ENCODE measurements at places on chromosomes 2 and 18.

DNA sequence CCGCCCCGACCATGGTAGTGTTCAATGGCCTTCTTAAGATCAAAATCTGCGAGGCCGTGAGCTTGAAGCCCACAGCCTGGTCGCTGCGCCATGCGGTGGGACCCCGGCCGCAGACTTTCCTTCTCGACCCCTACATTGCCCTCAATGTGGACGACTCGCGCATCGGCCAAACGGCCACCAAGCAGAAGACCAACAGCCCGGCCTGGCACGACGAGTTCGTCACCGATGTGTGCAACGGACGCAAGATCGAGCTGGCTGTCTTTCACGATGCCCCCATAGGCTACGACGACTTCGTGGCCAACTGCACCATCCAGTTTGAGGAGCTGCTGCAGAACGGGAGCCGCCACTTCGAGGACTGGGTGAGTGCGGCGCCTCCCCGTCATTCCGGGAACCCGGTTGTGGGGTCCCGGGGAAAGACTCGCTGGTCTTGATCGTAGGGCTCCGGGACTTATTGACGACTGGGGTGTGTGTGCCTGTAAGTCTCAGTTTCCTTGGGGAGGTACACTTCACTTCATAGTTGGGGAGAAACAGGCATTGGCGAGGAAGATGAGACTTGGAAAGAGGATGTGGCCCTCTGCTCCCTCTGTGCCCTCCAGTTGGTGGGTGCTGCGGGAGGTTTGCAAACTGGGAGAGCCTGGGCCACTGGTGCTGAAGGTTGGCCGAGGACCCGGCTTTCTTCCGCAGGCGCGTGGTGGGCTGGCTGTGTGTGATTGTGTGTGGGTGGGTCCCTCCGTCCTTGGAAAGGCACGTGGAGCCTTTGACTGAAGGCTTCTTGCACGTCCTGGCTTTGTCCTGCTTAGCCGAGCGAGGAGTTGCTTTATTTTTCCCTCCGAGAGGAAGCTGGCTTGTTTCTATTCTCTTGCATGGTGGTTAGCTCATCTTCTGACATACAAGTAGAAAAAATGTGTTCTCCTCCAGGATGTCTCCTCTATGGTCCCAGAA lies 886 bp downstream of the PRKCE start:
- no peak for DNase-seq

DNA sequence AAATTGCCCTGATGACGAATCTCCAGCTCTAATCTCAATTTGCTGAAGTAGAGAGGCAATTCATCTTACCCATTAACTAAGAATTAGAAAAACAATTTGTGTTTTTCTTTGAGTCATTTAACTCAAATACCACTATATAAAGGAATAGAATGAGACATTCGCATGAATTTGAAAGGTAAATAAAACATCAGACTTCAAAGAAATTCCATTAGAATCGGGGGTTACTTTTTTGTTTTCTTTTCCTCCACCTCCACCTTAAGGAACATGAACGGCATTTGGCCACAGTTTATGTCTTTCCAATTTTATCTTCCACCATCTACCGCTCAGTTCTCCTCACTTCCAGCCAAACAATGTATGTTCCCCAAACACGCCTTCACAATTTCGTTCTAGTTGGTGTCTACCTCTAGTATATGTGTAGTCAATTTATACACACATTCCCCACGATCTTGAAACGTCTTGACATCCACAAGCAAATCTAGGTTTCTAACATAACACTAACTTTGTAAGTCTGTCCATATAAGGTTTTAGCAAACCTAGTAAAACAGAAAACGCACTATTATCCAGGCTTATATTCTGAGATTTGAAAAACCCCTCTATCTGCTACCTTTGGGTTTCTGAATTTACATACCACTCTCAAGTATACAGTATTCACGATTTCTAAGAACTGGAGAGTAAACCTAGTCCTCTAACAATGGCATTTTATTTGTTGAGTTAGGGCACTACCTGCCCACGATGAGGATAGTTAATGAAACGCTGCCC lies 1.2 kb upstream of the SMCHD1 start:
- DNase-seq: no peak

DNA sequence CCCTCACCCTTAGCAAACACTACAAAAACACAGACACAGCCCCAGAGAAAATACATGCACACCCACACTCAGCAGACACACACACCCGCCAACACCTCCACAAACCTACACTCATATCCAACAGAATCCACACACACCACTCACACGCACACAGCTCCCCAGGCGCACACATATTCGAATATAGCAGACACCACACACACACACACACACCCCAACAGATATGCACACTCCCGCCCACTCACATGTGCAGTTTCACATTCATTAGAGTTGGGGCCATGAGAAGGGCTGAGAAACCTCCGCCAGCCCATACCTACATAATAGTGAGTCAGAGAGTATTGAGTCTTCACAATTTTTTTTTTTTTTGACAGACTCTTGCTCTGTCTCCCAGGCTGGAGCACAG lies 29.4 kb upstream of the NOTO start:
- no peak for DNase-seq

GRCh38 chr2:121210691-121211090 lies 74.3 kb downstream of the TFCP2L1 start:
- no peak for DNase-seq

- DNase-seq: no peak
These were observed 235.1 kb upstream of the ZNF804A start for GRCh38 chr2:184363213-184363612.

GRCh38 chr2:105381101-105381668 lies 17.7 kb downstream of the FHL2 start:
- no peak for DNase-seq

- no peak for DNase-seq
These were observed 85.8 kb downstream of the EPAS1 start for GRCh38 chr2:46383113-46383395.

DNA sequence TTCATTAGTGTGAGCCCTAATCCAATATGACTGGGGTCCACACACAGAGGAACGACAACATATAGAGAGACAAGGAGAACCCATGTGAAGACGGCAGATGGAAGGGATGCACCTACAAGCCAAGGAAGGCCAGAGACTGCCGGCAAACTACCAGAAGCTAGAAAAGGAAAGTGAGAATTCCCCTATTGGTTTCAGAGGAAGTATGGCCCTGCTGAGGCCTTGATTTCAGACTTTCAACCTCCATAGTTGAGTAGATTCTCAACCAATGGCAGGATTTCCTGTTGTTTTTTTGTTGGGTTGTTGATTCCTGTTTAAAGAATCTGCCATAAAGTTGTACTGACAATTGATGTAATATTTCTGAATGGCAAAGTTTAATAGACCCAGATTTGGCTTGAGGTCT lies 241.5 kb downstream of the SATB2 start:
- no peak for DNase-seq

DNA sequence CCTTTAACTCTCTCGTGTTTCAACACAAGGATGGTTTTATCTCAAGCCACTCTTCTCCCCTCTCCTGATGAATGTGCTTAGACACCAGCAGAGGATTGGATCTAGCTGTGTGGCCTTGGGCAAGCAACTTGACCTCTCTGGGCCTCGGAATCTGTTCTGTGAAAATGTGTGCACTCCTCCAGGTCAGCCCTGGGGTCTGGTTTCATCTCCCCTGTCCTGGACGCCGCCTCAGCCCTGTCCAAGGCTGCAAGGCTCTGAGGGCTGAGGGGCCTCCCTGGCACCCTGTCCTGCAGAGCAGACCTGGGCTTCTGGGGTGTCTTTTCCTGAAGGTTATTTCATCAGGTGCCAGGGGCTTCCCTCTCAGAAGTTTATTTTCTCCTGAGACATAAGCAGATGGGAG lies 28.5 kb downstream of the CNDP1 start:
- no peak for DNase-seq

GRCh38 chr2:45289997-45290709 lies 280.9 kb upstream of the SIX2 start:
- DNase-seq: no peak

- DNase-seq: no peak
These were observed 18.5 kb upstream of the DTNA start for GRCh38 chr18:34691614-34692013.

DNA sequence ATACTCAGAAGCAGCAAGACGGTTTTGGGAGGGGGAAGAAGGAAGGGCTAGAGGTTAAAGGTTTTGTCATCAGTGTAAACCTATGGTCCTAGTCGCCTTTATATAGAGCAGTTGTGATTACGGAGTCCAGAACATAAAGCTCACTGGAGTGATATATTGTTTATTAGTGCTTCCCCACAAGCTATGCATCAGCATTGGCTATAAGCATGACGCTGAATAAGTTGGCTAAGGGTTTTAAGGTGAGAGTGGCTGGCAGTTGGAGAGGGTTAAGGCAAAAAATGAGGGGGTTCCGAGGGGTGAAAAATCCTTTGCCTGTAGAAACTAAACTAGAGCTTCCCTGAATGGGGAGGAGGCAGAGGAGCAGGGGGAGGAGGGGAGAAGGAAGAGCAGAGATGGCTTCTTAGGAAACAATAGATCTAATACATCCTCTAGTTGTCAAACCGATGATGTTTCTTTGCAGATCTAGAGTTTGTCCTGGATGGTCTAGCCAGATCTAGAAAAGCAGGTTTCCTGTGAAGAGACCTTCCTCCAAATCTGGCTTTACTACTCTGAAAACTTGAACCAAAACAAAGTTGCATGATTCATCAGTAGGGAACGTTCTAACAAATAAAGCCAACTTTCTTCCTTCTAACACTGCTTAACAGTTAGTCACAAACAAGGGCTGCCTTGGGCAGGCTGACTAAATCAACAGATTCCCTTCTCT lies 2.5 kb downstream of the KLF7 start:
- DNase-seq: no peak

- DNase-seq: no peak
These were observed 113.0 kb downstream of the EFEMP1 start for GRCh38 chr2:55810622-55811020.

DNA sequence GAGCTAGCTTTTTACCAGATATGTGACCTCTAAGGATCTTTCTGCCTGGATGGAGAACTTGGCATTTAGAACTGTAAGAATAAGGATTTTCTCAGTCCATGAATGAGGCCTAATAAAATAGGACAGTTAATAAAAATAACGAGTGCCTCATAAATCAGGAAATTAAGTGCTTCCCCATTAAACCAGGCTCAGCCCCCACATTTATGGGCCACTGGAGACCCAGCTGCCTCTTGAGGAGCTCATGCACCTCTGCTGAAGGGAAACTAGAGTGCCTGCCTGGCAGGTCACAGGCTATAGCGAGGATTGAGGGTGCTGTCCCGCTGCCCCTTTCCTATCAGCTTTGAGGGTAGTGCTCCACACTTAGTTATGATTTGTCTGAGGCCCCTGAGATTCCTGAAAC lies 158.0 kb downstream of the ALK start:
- DNase-seq: no peak

GRCh38 chr2:23513245-23513871 lies 128.4 kb downstream of the KLHL29 start:
- no peak for DNase-seq

GRCh38 chr2:85257359-85257969 lies 70.3 kb downstream of the TGOLN2 start:
- no peak for DNase-seq

GRCh38 chr2:112811276-112811831 lies 25.2 kb downstream of the IL1B start:
- DNase-seq: no peak

GRCh38 chr2:210086292-210086691 lies 83.9 kb downstream of the RPE start:
- no peak for DNase-seq

- DNase-seq: no peak
These were observed 516 bp downstream of the EIF2AK2 start for GRCh38 chr2:37156071-37156856.

GRCh38 chr2:84878896-84879583 lies 1.8 kb downstream of the TRABD2A start:
- DNase-seq: no peak

DNA sequence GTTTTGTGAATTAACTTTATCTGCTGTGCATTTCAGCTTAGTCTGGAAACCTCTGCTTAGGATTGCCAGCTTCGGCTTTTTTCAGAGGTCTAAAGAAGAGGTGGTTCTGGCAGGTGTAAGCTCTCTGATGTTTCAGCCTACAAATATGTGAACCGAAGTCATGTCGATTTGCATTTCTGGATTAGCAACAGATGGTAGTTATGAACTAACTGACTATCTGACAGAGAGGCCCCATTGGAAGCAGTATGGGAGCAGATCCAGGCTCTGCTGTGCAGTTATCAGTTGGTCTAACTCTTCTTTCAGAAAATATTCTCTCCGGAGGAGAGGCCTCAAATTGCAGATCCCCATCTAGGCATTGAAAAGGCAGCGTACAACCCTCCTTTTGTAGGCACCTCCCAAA lies 32.7 kb upstream of the SPRED2 start:
- no peak for DNase-seq

DNA sequence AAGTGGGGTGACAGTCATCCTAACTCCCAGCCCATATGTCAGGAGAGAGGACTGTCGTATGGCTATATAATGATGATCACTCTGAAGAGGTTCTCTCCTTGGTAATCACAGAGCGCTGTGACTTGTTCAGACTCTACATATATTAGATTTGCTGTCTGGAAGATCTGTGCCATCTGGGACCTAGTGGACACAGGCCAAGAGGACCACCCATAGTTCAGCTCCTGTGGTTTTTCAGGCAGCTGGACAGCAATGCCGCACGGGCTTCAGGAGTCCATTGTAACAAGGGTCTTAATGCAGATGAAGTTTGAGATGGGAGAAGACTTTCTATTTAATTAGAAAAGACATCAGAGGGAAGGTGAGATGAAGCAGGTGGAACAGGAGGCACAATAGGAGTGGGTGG lies 40.1 kb upstream of the EPHA4 start:
- DNase-seq: no peak

- DNase-seq: no peak
These were observed 7.2 kb upstream of the OTOF start for GRCh38 chr2:26485099-26485498.

- no peak for DNase-seq
These were observed 118.7 kb downstream of the SPTBN1 start for GRCh38 chr2:54574860-54575247.

DNA sequence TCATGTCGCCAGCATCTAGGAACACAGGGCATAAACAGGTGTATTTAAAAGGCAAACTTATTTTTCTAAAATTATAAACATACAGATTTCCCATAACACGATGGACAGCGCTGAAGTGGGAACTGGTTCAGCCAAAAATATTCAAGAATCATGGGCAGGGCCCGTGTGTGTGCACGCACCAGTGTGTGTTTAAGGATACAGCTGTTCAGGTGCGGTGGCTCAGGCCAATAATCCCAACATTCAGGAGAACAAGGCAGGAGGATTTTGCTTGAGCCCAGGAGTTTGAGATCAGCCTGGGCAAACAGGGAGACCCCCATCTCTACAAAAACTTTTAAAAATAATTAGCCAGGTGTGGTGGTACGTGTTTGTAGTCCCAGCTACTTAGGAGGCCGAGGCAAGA lies 288.6 kb upstream of the HDAC4 start:
- no peak for DNase-seq

DNA sequence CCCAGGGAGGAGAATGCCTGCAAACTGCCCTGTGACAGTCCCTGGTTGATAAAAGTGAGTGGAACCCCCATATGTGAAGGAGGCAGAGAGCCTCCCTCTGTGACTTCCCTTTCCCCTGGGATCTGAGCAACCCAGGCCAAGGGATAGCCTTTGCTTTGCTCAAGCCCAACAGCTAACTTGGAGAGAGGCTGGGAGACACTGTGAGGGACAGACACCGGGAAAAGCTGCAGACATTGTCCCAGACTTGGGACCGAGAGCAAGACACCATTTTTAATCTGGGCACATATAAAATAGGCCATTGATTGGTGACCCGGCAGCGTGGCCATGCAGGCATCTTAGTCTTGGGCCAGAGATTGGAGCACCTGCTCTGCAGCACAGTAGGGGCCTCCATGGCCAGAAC lies 96.1 kb upstream of the SALL3 start:
- no peak for DNase-seq

Data from GDM1 (cell line).